ENCODE measurements at places on chromosomes 12 and 14.

GRCh38 chr12:50400638-50401499, at the start of gene LARP4:
LARP4 (plus strand) TSS chr12:50400885; CDS start chr12:50401011, 126 bp downstream.
- peak; percentile 78 for DNase-seq

GRCh38 chr12:133058203-133059113, 21.1 kb downstream of the ZNF84 start:
- DNase-seq = no peak

GRCh38 chr14:91113829-91114078, at the start of gene DGLUCY:
DGLUCY (plus strand) TSS chr14:91114073; CDS start chr14:91160295, 46,222 bp downstream.
- DNase-seq = peak; percentile 81

DNA sequence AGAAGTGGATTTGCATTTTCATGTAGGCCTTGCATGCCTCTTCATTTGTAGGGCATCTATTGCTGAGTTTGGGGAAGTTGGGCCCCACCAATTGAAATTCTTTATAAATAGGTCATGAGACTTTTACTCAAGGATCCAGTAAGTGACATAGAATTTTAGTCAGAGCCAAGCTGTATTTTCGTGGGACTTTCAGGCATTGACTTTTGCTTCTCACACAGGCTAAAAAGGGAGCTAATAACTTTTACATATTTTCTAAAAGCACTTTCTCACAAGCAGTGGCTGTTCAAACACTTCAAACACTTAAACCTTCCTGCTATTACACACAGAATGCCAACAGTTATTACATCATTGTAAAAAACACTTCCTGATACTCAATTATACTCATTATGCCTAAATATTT, 260.5 kb downstream of the MSRB3 start:
- DNase-seq = no peak

GRCh38 chr12:50082644-50083043, 2.5 kb upstream of the SMARCD1 start:
- DNase-seq = no peak

Data from CD8-positive, alpha-beta T cell (primary cell).